ENCODE measurements at places on chromosomes 7 and 10. TPM values are rescaled to one million over a fixed set of nuclear protein-coding genes. Genes with fewer than 3 reads are reported as not detected.

GRCh38 chr10:1301143-1301542 lies 245.0 kb downstream of the WDR37 start:
- no peak overlapping the region for H3K4me3 ChIP-seq
- no peaks in the 10 kb centered on the region for H3K4me1 ChIP-seq
- H3K36me3 ChIP-seq = no peaks in the 10 kb centered on the region
- no peak for DNase-seq
- no peak overlapping the region for H3K27ac ChIP-seq

- no peaks in the 10 kb centered on the region for H3K36me3 ChIP-seq
- no peak overlapping the region for H3K4me3 ChIP-seq
- H3K27ac ChIP-seq = no peak overlapping the region
- DNase-seq = no peak
Measured at GRCh38 chr7:73418113-73418703, 15.4 kb upstream of the FZD9 start.

DNA sequence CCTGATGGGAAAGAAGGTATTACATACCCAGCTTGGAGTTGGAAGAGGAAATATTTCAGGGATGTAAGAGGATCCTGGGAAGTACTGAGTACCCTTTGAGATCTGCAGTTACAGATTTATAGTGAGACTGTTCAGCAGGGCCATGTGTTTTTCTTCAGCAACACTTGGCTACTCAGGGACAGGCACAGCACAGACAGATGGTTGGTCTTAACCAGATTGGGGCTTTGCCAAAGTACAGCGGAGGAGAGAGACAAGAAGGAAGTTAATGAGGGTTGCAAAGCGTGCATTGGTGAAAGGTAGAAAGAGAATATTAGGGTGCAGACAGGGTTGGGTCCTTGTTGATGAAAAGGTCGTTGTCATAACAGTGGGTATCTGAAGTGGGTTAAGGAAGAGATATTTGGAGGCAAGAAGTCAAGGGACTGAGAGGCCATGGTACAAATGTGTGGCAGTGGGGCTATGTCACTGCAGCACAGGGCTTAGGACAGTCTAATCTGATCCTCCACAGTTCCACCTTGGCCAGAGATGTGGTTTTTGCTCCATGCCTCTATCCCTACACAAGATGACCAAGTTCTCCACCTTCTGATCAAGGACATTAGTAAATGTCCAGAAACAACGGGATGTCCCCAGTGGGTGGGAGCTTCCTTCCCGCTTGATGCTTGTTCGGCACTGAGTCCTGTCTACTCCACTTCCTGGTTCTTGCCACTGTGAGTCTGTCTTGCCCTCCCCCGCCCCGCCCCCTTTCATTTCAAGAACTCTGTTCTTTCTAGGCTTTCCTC lies 18.9 kb upstream of the DNAJC1 start:
- no peak for DNase-seq
- H3K27me3 ChIP-seq = no peaks in the 10 kb centered on the region
- no peak overlapping the region for H3K27ac ChIP-seq
- H3K36me3 ChIP-seq = no peaks in the 10 kb centered on the region
- no peaks in the 10 kb centered on the region for H3K4me1 ChIP-seq
- H3K4me3 ChIP-seq = no peak overlapping the region

DNA sequence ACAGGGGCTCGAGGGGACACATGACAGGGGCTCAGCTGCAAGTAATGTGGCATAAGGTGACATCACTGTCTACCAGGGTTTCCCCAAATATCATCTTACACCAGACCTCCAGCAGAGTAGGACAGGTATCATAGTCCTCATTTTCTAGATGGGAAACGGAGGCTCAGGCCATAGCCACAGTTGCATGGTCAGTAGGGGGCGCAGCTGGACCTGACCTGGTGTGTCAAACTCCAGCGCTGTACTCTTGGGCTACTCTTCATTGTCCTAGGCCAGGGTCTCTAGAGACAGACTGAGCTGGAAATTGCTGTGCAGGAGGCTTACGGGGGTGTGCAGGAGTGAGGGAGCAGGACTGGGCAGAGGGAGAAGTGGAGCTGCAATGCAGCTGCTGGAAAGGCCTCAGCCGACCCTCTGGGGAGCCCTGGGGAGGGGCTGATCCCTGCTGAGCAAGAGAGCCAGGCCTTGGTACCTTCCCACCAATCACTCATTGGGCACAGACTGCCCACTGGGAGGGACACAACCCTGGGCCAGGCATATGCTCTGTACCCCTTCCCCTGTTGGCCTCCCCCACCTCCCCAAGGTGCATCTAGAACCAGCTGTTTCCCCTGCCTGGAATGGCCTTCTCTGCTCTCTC lies 89.9 kb downstream of the CDH23 start:
- DNase-seq = no peak
- H3K36me3 ChIP-seq = no peaks in the 10 kb centered on the region
- no peak overlapping the region for H3K27ac ChIP-seq
- H3K4me1 ChIP-seq = no peaks in the 10 kb centered on the region

The CEP55 gene
- total RNA-seq = 0.73 TPM

The MRLN gene
- not detected for total RNA-seq

The NXPH1 gene
- not detected for total RNA-seq

The CYP3A5 gene
- total RNA-seq = 15.4 TPM

The RBM20 gene
- total RNA-seq = 3.1 TPM

The BAIAP2L1 gene
- 1.3 TPM for total RNA-seq

The NYAP1 gene
- total RNA-seq = 0.66 TPM

The RPEL1 gene
- total RNA-seq = not detected

The MSMB gene
- total RNA-seq = 4.0 TPM
